Stimulated activated CD4-positive, alpha-beta T cell treated with anti-CD3 and anti-CD28 coated beads, Interleukin-4, amount 100 ng/mL, for 48 hours (primary cell): ENCODE measurements at places on chromosomes 4 and X.

DNA sequence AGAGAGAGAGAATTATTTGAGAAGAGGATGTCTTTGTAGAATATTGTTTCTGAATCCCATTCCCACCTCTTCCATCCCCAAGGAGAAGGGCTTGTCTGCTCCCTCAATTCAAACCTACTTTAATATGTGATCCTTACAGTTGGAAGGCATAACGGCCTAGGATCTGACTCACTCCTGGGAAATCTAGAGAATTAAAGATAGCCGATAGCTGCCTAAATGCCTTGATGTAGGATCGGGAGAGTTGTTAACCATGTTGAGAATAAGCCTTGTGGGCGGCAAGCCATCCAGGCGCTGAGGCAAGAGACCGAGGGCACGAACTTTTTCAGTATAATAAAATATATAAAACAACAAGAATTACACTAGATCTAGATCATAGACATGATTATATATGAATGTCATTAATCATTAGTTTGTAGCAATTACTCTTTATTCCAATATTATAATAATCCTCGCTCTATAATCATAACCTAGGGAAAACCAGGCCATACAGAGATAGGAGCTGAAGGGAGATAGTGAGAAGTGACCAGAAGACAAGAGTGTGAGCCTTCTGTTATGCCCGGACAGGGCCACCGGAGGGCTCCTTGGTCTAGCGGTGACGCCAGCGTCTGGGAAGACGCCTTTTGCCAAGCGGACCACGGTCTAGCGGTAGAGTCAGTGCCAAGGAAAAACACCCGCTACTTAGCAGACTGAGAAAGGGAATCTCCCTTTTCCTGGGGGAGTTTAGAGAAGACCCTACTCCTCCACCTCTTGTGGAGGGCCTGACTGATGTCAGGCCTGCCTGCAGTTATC lies 13.5 kb downstream of the EMCN start:
- no peak for DNase-seq

DNA sequence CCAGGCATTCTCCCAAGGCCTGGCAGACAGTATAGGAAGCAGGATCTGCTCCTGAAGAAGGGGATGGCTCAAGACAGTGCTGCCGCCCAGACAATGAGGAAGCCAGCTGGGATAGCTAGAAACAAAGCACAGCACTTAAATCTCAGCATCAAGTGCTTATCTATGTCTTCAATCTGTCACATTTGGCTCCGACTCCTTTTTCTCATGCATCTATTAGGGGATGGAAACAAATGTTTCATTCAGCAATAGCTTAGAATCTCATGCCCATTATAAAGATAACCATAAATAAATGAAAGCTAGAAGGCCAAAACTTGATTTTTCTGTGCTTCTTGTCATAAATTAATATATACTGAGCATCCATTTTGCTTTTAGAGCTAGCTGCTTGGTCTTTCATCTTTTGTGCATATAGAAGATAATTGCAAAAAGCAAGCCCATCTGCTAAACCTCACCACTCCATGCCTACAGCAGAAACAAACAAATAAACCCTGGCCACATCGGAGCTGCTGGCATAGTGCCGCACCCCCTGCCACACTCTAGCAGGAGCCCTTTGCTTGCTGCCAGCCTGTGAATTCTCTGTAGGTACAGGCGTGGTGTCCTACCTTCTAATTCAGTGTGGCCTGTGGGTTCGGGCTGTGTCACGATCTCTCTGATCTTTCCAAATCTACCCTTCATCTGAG lies 75.9 kb downstream of the AASDH start:
- DNase-seq, result no peak

- no peak for DNase-seq
These were observed 204.8 kb downstream of the VEGFC start for GRCh38 chr4:176587920-176588319.

- DNase-seq, result peak; percentile 48
These were observed at the start of gene TSC22D3 for GRCh38 chrX:107775734-107776511. Gene TSC22D3 (minus strand): TSS chrX:107775787. CDS start chrX:107775419, 368 bp downstream.

GRCh38 chr4:10267066-10267465 lies 150.5 kb upstream of the WDR1 start:
- DNase-seq, result no peak

DNA sequence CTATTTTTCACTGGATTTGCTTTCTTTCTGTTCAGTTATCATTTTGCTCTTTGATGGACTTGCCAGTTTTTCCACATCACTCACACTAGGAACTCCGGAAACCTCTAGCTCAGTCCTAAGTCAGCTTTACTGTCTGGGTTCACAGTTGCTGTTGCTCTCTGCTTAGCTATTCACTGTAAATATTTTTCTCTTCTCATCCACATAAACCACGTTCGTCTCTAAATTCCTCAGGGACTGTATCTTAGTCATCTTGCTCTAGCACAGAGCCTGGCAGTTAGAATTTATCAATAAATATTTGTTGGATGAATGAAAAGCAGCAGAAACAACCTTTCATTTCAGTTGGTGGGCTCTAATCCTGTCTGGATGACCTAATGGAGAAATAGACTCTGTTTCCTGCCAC lies 119.4 kb upstream of the DMD start:
- DNase-seq, result no peak

DNA sequence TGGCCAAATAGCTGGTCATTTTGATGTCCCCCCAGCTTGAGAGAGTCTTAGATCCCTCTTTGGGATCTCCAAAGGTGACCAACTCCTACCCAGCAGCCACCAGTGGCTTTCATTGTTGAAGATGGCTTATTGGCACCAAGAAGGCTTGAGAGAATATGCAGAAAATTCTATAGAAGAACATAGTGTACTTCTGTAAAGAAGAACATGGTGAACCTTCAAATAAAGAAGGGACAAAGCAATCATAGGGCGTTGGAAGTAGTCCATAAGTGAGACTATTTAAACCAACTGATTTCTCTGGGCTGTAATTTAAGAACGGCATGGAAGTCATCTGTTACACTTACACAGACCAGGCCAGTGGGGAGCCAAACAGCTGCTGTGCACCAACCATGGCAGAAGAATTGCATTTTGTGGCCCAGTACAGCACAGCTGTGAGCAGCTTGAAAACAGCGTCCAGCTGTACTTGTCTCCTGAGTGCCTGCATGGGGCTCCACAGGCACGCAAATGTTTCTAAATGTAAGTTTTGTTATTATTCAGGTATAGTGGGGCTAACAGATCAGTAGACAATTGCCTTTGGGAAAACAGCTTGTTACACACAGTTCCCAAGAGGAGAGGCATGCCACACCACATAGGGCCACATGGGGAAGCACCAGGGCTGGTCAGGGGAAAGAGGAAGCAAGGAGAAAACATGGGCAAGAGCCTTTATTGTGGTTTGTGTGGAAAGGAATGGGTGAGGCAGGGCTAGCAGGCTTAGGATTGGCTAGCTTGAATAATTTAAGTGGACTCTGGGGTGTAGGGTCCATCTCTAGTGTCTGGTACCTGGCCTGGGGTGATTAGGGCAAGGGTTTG lies 125.0 kb downstream of the ARHGAP6 start:
- DNase-seq, result no peak

- DNase-seq, result no peak
These were observed 174.5 kb upstream of the MAOA start for GRCh38 chrX:43481576-43481975.

GRCh38 chr4:128359422-128359821 lies 71.8 kb upstream of the PGRMC2 start:
- DNase-seq, result no peak

DNA sequence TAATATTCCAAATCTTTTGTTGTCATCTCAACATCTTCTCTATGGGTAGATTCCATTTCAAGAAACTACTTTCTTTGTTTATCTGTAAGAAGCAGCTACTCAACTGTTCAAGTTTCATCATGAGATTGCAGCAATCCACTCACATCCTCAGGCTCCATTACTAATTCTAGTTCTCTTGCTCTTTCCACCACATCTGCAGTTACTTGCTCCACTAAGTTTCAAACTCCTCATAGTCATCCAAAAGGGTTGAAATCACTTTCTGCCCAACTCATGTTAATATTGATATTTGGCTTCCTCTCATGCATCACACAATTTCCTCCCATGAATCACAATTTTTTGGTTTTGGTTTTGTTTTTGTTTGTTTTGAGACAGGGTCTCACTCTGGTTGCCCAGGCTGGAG lies 35.7 kb downstream of the ADH5 start:
- no peak for DNase-seq

DNA sequence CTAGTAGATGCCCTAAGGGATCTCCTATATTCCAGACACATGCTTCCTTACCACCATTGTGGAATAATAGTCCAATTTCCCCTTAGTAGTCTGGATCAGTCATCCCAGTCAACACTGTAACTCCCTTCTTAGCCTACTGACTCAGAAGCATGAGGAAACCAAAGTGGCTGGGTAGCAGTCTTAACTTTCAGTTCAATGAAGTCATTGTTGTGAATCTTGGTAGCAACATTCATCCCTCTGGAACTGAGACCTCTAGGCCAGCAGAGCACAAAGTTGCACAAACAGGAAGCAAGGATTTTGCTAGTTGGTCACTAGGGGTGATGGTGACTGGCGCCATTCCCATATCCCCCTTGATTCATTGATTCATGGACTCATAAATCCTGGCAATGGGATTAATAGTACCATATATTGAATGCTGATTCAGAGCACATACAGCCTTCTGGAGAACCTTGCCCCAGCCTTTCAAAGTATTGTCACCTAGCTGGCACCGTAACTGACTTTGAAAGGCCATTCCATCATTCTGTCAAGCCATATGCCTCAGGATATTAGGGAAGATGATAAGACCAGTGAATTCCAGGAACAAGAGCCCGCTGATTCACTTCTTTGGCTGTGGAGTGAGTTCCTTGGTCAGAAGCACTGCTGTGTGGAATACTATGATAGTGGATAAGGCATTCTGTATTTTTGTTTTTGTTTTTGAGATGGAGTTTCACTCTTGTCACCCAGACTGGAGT lies 19.7 kb upstream of the GPAT3 start:
- DNase-seq, result no peak

GRCh38 chrX:31190221-31190975 lies 118.6 kb upstream of the FTHL17 start:
- no peak for DNase-seq

GRCh38 chr4:53587135-53587534 lies 4.2 kb downstream of the LNX1 start:
- no peak for DNase-seq

DNA sequence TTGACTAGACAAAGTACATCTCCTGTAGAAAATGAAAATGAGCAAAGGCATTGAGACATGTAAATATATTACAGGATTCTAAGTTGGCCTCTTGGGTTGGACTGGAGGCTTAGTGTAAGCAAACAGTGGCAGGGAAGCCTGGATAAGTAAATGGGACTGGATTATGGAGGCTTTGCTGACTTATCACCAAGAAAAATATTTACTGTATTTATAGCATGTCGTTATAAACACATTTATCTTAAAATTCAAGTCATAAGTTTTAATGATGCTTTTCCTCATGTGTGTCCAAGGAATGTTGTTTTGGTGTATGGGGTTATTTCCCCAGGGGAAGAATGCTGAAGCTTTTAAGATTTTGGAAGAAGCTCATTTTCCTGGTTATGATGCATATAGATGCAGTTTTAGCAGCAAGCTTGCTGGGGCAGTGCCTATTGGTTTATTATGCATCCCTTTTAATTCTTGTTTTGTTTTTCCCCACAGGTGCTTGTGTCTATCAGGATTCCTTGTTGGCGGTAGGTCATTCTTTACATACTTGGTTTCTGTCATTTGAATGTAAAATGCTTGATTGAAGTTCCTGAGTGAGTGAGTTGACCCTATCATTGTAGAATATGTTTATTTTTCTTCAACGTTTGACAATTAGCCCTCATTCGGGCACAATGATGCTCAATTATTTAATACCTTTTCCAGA lies 8.5 kb downstream of the FRAS1 start:
- DNase-seq, result no peak

DNA sequence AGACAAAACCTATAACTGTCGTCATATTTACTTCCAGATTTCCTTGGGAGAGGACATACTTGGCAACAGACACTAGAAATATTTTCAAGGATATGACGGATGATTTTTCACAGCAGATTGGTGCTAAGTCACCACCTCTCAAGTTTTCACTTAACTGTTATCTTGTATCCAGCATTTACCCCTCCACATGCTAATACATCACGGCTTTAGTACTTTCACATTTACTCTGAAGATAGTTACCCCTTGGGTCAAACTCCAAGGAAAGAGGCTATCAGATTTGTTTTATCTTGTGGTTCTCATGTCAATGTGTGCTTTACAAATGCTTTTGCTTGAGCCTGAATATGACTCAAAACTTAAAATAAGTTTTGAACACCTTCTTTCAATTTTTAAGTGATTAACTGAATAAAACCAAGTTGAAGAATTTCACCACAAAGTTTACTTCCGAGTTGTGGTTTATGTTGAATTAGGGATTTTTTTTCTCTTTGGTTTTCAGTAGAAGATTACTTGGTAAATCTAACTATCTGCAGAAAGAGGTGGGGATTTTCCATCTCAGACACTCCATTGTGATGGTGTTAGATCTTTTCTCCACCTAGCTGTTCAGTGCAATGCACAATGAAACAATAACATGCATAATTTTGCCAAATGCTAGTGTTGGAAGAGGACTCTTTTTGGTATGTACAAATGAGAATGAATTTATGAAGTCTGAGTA lies 75.4 kb upstream of the FAT1 start:
- no peak for DNase-seq

DNA sequence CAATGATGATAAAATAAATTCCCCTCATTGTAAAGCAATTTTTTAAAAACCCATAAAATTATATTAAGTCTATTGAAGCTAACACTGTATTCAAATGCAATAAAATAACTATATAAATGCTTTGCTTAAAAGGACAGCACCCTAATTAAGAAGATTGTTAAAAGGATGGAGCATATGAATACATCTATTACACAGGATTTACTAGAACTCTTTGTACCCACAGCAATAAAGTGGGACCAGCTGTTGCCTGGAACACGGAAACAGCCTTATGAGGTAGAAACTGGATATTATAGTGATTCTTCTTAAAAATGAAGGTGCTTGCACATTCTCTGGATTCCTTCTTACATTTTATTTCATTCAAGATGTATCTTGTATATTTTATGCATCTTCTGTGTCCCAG lies 298.7 kb upstream of the KLF3 start:
- no peak for DNase-seq

DNA sequence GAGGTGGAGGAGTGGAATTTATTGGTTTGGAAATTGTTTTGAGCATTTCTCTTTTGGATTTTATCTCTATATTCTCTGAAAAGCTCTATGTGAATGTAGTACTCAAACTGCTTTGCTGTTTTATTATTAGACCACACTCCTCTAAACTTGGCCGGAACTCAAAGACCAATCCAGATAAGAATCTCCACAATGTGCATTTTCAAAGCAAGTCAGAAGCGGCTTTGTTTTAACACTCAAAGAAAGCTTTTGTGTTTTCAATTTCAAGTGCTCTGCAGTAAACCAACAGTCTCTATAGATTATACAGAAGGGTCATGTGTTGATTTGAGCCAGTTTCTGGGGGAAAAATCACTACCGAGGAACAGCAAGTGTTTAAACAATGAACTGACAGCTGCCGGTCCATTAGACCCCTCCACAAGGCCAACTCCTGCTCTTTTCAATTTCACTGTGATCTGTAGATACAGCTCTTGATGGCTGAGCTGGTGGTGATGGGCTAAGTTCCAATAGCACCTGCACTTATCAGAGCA lies 79.4 kb downstream of the FTHL17 start:
- no peak for DNase-seq

DNA sequence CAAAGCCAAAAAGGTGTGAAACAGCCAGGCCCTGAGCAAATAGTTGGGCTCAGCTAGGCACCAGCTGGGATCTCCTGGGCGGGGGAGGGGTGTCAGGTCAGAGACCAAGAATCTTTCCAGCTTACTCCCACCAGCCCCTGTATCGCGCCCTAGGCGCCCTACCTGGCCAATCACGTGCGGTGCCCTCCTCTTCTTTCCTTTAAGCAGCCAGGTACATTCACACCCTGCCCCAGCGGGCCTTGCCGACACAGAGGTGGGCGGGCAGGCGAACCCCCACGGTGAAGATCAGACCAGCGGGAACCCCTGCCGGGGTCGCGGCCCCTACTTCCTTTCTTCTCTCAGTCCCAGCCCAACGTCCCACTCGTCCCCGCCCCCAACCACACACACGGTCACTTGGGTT lies 9.1 kb downstream of the ARHGAP36 start:
- DNase-seq, result no peak
